ENCODE measurements at places on chromosomes 11 and 22.

- DNase-seq = no peak
Measured at GRCh38 chr11:67648796-67649613, 1.5 kb downstream of the ACY3 start.

DNA sequence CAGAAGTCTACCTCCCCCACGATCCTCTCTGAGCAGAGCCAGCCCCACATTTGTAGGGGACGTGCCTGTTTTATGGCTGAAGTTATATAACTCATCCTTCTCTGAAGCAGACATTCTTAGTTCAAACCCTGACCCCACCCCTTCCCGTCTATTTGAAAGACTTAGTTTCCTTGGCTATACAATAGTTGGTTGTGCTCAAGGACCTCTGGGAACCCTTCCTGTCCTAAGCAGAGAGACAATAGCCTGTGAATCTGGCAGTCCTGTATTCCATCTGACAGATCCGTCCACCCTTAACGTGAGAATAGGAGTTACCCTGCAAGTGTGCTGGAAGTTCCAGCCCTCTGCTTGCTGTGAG, 75.2 kb downstream of the MN1 start:
- DNase-seq = no peak

DNA sequence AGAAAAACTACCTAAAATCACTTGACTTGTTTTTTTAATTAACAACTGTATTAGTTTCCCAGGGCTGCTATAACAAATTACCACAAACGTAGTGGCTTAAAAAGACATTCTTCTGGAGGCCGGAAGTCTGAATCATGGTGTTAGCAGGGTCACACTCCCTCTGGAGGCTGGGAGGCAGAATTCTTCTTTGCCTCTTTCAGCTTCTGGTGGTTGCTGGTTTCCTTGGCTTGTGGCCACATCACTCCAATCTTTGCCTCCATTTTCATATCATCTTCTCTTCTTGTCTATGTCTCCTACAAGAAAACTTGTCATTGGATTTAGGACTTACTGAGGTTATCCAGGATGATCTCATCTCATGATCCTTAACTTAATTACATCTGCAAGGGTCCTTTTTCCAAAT, 7.4 kb upstream of the INCENP start:
- DNase-seq = no peak

- no peak for DNase-seq
Measured at GRCh38 chr11:31643857-31644256, 134.3 kb downstream of the ELP4 start.

DNA sequence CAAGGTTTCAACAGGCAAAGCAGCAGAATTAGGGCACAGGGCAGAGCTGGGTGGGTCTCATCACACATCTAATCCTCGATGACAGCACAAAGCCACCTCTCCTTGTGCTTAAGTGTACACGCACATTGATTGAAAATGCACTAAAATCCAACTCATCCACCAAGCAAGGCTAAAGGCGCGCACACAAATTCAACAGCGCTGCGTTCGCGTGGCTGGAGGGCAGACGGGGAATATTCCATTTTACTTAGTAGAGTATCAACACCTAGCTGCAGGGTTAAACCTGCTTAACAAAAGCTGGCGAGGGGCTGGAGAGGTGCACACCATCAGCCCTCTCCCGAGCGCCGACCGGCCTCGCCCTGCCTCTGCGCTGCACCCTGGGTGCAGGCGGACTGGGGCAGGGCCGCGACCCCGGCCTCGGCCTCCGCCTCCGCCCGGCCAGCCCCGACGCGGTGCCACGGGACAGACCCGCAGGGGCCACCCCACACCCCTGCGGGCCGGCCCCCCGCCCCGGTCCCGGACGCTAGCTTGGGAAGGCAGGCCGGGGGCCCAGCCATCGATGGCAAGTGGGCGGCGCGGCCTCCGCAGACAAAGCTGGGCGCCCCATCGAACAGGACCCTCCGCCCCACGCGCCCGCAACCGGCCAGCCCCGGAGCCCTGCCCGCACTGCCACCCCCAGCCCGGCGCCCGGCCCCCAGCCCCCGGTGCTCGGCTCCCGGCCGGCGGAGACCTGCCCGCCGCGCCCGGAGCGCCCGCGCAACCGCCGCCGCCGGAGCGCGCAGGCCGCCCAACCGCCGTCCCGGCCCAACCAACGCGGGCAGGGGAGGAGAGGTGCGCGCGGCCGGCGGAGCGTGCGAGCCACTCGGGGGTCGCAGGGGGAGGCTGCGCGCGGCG, 929 bp downstream of the PRDM10 start:
- DNase-seq = peak; percentile 22

- no peak for DNase-seq
Measured at GRCh38 chr11:63491636-63492372, 837 bp upstream of the PLAAT5 start.

DNA sequence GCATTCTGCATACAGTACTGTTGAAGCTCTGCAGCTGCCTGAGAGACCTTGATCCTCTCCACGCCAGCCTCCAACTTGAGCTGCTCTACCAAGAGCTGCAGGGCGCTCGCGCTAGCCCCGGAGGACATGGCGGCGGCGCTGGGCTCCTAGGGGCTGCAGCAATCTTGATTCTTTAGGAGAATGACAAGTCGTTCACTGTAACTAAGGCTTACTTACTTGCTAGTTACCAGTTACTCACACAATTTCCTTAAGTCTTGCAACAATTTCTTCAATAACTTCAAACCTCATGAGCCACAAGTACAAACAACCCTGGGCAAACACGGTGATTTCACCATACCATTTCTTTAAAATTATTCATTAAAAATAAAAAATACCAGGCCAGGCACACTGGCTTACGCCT, 21.9 kb downstream of the SBF2 start:
- DNase-seq = no peak

DNA sequence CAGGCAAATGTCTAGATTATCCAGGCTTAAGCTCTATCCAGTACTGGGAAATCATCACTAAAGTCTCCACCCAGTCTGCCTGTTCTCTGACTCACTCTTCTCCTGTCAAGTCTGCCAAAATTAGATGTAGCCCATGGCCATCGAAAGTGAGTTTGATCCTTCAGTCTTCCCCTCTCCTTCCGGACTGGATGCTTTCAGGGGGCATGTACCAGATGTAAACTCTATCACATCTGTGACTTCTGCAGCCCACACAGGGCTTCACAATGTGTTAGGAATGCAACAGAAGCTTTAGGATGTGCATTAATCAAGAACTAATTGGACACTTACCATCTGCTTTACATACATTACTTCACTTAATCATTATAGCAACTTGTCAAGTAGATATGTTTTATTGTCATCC, 12.3 kb downstream of the ME3 start:
- DNase-seq = no peak

DNA sequence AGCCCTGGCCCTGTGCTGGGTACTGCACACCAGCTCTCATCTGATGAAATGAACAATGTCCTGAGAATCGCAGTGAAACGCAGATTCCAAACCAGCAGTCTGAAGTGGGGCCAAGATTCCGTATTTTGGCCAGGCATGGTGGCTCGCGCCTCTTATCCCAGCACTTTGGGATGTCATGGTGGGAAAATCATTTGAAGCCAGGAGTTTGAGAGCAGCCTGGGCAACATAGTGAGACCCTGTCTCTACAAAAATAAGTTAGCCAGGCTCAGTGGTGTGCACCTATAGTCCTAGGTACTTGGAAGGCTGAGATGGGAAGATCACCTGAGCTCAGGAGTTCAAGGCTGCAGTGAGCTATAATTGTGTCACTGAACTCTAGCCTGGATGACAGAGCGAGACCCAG, 13.0 kb downstream of the LIF start:
- no peak for DNase-seq

DNA sequence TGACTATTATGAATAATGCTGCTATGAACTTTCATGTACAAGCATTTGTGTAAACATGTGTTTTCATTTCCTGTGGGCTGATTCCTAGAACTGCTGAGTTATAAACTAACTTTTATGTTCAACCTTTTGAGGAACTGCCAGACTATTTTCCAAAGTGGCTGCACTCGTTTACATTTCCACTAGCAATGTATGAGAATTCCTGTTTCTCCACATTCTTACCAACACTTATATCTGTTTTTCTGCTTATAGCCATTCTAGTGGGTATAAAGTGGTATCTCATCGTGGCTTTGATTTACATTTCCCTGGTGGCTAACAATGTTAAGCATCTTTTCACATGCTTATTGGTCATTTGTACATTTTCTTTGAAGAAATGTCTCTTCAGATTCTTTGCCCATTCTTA, 35.2 kb upstream of the SCUBE2 start:
- DNase-seq = no peak

GRCh38 chr11:112388496-112388895, 127.8 kb upstream of the PLET1 start:
- no peak for DNase-seq

- no peak for DNase-seq
Measured at GRCh38 chr11:108558222-108558621, 35.3 kb downstream of the EXPH5 start.

DNA sequence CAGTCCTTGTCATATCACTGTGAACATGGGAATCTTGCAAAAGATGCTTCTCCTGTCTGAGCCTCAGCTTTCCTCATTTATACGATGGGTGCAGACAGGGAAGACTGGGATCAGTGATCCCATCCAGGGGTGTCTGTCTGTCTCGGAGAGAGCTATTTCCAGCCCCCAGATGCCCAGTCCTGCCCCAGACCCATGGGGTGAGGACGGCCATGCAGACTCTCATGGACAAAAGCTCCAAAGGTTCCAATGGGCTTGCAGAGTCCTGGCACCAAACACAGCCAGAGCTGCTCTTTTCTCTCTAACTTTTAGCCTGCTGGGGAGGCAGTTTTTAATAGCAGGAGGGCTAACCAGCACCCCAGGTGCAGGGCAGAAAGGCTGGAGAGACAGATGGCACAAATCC, 5.2 kb downstream of the SCUBE1 start:
- DNase-seq = no peak

GRCh38 chr11:11929920-11930319, 78.5 kb downstream of the DKK3 start:
- no peak for DNase-seq

GRCh38 chr11:57405271-57405860, 14.9 kb upstream of the PRG2 start:
- DNase-seq = no peak

- DNase-seq = no peak
Measured at GRCh38 chr11:125270711-125271110, 106.2 kb downstream of the PKNOX2 start.

- no peak for DNase-seq
Measured at GRCh38 chr11:20594274-20595061, 4.9 kb upstream of the SLC6A5 start.

DNA sequence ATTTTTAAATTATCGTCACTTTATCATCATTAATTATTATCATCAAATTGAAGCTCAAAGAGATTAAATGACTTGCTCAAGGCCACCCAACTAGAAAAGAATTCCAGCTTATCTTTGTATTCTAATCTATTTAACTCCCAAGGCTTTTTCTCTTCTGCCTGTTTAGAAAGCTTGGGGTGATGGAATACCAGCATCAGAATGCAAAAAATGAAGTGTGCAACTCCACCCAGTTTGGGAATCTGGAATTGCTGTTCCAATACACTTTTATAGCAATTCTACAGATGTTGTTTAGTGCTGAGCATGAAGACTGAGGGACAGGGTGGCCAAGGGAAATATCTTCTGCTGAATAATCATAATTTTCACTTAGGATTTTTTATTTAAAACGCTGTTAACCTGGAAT, 97.2 kb upstream of the FIBIN start:
- DNase-seq = no peak

GRCh38 chr11:96337541-96338431, 5.2 kb downstream of the MAML2 start:
- DNase-seq = peak; percentile 36

- DNase-seq = peak; percentile 31
Measured at GRCh38 chr22:38843657-38844314, at the start of gene NPTXR. Gene NPTXR, minus strand, starts transcription at chr22:38844028.

- peak; percentile 95 for DNase-seq
Measured at GRCh38 chr22:41401781-41402648, 20.3 kb downstream of the TEF start.

GRCh38 chr11:103744496-103745153, 291.8 kb upstream of the DDI1 start:
- DNase-seq = no peak

- DNase-seq = no peak
Measured at GRCh38 chr11:45563810-45564209, 101.6 kb downstream of the CHST1 start.

DNA sequence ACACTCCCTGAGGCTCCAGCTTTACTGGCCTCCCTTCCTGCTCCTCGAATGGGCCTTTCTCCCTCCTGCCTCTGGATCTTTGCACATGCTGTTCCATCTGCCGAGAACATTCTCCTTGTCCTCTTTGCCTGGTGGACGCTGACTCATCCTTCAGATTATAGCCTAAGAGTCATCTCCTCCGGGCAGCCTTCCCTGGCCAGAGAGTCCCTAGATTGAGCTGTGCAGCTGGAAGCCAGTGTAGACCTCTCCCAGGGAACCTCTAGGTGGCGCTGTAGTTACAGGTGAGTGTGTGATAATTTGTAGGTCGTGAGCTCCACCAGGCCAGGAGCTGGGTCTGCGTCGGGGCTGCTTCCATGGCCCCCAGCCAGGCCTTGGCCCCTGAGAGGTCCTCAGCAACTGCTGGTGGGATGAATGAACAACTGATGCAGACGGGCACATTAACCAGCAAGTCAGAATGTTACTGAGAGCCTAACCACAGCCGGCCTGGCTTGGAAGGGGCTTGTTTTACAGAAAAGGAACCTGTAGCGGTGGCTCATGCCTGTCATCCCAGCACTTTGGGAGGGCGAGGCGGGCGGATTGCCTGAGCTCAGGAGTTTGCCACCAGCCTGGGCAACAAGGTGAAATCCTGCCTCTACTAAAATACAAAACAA, 8.7 kb downstream of the PNPLA5 start:
- no peak for DNase-seq

- peak; percentile 54 for DNase-seq
Measured at GRCh38 chr11:70381872-70382861, 16.2 kb upstream of the CTTN start.

- no peak for DNase-seq
Measured at GRCh38 chr11:46679241-46680163, 20.9 kb downstream of the ARHGAP1 start.

GRCh38 chr11:73625696-73626318, 20.6 kb upstream of the PLEKHB1 start:
- DNase-seq = peak; percentile 79

DNA sequence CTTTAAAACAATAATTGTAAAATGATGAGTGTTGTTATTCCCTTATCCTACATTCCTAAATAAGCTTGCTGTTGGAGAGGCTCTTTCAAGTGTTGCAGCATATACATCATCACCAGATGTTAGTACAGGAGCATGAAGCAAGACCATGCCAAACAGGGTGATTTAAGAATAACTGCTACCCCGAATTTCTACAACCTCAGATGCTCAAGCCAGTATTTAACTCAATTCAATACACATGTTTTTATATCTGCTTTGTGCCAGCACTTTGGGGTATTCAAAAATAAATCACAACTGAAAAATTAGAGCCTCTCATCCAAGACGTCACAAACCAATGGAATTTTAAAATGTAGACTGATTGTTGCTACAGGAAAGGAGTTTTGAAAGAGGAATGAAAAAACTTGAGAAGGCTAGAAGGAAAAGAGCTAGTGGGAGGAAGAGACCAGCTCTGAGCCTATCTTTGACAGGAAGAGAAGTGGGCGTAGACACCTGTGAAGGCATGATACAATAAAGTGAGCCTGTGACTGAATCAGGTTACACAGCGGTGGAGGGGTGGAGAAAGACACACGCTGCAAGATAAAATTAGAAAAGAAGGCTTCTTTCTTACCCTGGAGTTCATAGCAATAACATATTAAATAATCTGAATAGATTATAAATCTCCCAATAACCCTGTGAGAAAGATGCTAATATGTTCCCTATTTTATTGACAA, 95.8 kb downstream of the DLG2 start:
- peak; percentile 72 for DNase-seq

GRCh38 chr22:44596396-44597125, 98.5 kb upstream of the RTL6 start:
- DNase-seq = no peak
